ENCODE measurements at places on chromosomes 4 and X.

DNA sequence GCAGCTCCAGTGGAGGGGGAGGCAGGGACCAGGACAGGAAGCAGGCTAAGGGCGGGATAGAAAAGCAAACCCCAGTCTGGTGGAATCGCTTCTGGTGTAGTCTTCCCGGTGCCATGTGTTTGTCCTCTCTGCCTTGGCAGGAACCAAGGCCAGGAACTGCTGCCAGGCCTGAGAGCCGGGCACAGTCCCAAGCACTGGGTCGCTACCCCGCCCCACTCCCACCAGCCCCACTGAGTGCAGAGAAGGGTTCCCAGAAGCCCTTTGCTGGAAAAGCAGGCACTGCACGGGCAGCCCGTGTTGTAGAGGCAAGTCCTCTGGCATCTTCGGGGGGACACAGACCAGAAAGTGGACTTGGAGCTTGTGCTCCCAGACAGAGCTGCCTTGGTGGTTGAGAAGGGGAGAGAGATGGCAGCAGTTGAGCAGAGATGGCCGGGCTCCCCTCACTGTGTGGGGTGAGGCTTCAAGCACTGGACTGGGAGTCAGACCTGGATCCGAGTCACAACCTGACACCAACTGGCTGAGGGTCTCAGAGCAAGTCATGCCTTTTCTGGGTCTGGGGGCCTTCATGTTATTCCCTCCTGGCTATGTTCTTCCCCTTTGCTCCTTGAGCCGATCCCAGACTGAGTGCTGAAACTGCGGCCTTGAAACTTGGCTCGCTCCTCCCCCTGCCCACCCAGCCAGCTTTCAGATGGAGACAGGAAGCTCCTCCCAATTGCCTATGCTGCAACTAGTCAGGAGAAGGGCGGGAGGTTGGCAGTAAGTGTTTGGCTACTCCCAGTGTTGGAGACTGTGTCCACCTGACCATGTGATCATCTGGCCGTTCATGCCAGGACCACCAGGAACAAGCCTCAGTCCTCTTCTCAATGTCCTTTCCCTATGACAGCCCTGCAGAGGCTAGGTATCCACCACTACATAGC is 59.7 kb upstream of the MTM1 start:
- DNase-seq: no peak

DNA sequence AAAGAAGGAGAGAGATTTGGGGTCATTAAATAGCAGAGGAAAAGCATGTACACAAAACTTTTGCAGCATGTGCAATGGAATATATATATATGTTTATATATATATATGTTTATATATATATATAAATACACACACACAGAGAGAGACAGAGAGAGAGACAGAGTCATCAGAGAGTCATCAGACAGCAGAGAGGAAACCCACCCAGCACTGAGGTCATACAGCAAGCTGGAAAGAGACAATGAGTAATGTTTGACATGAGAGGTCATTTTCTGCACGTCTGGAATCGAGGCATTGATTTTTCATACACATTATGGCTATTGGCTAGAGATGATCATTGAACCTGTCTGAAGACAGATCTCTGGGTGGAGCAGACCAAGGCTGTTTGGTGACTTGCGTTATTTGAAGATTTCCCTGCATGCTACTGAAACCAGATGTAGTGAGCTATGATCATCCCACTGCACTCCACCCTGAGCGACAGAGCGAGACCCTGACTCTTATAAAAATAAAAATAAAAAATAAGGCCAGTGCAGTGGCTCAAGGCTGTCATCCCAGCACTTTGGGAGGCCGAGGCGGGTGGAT is 48.8 kb upstream of the SHOX start:
- DNase-seq: no peak

DNA sequence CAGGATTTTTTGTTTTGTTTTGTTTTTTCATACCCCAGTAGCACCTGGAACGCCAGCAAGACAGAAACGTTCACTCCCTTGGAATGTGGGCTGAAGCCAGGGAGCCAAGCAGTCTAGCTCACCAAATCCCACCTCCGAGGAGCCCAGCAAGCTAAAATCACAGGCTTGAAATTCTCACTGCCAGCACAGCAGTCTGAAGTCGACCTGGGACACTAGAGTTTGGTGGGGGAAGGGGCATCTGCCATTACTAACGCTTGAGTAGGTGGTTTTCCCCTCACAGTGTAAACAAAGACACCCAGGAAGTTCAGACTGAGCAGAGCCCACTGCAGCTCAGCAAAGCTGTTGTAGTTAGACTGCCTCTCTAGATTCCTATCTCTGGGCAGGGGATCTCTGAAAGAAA is 99.6 kb upstream of the FGF16 start:
- DNase-seq: no peak

DNA sequence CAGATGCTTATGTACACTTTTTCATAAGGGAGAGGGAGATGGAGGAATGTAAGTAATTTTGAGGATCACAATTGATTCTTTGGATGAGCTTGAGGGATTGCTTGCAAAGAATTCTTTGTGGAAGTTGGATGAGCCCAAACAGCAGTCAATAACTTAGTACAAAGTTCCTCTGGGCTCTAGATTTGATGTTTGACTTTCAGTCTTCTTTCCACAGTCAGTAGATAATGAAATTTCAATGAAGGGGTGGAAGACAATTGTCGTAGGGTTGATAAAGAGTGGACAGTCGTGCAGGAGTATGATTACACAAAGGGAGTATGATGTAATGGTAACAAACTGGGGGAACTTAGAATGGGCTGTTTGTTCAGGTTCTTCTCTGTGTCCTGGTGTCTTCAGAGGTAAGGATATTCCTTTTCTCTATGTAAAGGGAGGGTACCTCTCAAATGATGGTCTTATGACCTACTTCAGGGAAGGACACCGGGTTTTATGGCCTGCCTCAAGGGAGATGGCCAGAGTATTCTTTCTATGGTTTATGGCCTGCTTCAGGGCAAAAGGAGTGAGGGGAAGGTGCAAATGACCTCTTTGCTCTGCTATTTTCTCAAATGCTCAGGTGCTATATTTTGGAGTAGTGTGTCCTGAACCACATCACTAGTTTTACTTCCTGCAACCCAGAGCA is 1.7 kb upstream of the ABRAXAS1 start:
- DNase-seq: no peak

DNA sequence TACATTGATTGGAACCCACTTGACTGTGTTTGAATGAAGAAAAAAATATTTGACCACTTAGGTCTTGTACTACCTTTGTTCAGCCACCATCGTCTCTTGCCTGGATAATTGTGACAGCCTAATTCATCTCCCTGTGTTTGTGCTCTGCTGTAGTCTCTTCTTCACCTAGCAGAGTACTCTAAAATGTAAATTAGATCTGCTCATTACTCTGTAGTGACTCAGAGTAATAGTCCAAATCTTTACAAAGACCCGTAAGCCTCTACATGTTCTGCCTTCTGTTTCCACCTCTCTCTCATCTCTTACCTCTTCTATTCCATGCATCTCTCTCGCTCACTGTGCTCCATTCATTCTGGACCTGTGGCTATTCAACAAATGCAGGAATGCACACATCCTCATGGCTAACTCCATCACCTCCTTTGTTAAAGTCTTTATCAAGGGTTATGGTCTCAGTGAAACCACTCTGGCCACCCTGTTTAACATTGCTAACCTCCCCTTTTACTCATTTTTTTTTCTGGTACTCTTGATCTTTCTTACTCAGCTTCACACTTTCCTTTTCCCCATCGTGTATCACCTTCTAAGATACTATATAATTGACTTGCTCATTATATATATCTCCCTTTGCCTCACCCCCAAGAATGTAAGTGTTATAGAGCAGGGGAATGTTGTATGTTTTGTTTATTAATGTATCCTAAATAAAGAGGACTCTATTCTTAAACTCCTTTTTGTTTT is 98.4 kb downstream of the STIM2 start:
- no peak for DNase-seq

DNA sequence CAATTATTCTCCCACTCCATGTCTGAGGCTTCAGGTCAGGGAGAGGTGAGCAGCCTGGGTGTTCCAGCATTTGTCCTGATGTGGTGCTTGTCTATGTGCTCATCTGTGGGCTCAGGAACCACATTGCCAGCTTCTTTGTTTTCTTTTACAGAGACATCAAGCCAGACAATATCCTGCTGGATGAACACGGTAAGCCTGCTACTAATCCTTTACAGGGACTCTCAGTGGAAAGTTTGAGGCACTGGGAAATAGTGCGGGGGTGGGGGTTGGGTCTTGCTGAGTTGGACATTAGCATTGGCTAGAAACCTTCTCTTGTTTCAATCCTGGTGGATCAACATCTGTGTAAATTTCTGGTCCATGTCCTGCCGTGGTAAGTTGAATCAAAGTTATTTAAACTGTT is 310.3 kb downstream of the EVC2 start:
- no peak for DNase-seq
